Heart right ventricle (tissue), 16 donors: ENCODE measurements at places on chromosomes 6 and 20. TPM values are rescaled to one million over a fixed set of nuclear protein-coding genes. Genes with fewer than 3 reads are reported as not detected.

PCK1 gene
- 0.15 TPM for total RNA-seq

MEP1A gene
- total RNA-seq = not detected

MYB gene
- not detected for total RNA-seq

SNAP91 gene
- 10.7 TPM for total RNA-seq

PTPRA gene
- total RNA-seq = 30.0 TPM

SYTL3 gene
- 7.2 TPM for total RNA-seq

PKHD1 gene
- total RNA-seq = not detected

C6orf15 gene
- not detected for total RNA-seq
